ENCODE measurements at places on chromosomes 7 and 10. TPM values are rescaled to one million over a fixed set of nuclear protein-coding genes. Genes with fewer than 3 reads are reported as not detected.

- no peak for DNase-seq
Measured at GRCh38 chr7:137633133-137633532, 213.6 kb downstream of the DGKI start.

GRCh38 chr10:9081961-9082360 is 1027.5 kb downstream of the GATA3 start:
- DNase-seq, result no peak

DNA sequence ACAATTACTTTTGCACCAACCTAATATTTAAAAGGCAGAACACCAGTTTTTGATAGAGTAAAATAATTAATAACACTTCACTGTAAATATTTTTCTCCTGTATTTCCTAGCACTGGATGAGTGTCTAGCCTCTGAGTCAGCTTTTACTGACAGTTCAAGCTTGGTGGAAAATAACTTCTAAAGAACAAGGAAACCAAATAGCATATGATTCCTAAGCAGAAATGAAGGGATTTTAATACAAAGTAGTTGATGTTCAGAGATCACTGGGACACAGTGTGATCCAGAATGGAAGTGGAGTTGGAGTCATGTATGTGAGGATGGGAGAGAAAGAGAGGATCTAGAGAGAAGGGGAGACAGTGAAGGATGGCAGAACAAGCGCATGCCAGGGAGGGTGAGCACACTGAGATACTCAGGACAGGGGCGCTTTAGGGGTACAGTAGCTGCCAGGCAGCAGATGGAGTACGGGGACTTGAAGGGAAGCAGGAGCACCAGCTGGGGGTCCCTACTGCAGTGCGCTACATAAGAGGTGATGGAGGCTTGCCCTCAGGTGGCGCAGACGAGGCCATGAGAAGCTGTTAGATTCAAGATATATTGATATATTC is 117.9 kb upstream of the KLF6 start:
- no peak for DNase-seq

PRPF18 gene
- 34.7 TPM for total RNA-seq

DNA sequence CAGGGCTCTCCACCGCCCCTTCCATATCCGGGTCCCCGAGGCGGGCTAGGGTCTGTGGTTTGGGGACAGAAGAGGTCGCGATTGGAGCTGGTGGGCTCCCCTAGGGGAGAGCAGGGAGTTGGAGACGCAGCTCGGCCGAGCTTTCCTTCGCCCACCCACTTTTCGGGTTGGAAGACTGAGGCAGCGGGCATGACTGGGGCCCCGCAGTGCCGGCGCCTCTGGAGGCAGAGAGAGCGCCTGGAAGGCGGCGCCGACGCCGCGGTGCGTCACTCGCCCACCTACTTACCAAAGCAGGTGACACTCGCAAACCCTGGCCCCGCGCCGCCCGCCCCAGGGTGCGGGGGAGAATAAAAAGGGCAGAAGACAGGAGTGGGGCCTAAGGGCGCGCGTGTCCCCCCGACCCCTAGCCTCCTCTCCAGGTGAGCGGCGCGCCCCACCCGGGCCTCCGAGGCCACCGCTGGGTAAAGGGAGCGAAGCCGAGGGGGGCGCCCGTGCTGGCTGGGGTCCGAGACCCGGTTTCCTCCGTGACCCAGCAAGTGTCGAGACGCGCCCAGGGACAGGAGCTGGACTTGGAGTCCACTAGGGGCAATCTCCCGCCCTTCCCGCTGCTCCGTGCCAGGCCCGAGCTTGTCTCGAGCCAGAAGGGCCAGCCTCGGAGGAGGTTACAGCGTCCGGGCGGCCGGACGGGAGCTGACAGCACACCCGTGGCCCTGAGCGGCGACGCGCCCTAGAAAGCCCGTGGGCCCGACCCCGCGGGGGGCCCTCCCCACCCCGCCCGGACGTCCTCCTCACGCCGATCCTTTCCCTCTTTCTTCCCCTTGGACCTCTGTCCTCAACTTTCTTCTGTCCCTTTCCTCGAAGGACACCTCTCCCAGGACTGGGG is 34.4 kb upstream of the GRID1 start:
- DNase-seq, result no peak

PTPRE gene
- 30.9 TPM for total RNA-seq

DNA sequence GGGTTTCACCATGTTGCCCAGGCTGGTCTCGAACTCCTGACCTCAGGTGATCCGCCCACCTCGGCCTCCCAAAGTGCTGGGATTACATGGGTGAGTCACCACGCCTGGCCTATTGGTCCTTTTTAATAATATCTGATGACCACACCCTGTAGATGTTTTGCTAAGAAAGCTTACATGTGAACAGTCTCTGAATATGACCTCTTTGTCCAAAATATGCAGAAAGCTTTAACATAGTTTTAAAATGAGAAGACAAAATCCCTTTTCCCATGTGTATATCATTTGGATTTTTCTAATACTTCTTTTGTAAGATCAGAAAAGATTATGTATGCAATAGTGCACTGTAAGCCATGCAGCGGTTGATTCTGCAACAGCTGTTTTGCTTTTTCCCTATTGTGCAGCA is 38.5 kb downstream of the MCU start:
- DNase-seq, result no peak

DNA sequence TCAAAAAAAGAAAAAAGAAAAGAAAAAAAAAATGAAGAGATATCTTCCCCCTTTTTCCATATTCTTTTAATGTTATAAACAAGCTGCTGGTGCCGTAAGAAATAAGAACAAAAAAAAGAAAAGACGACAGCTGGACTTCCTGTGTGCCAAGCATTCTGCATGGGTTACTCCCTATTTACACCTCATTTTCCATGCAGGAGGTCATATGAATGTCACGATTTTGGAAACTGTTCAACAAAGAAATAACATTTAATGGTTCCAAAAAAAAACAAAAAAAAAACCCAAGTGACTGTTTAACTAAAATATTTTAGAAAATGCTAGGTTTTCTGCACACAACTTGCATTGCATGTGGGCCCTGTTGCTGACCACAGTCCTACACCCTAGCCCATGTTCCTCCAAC is 159.3 kb downstream of the TNS3 start:
- DNase-seq, result no peak
